ENCODE measurements at places on chromosomes 7 and 10. TPM values are rescaled to one million over a fixed set of nuclear protein-coding genes. Genes with fewer than 3 reads are reported as not detected.

Gene C10orf67
- 0.10 TPM for total RNA-seq

Gene TUBAL3
- total RNA-seq = 0.49 TPM

Gene CTNNA3
- total RNA-seq = not detected

Gene NUTM2B
- 0.27 TPM for total RNA-seq

Gene ASB10
- not detected for total RNA-seq

Gene JAZF1
- total RNA-seq = 6.1 TPM

Gene HOXA11
- total RNA-seq = 0.67 TPM

Gene PON3
- 28.2 TPM for total RNA-seq

Gene LIPM
- total RNA-seq = not detected

Gene MAGI2
- total RNA-seq = 0.40 TPM

Gene CDH23
- 2.0 TPM for total RNA-seq

Gene SNCG
- 12.7 TPM for total RNA-seq

Gene HOXA9
- 0.73 TPM for total RNA-seq

Gene SLC37A3
- total RNA-seq = 28.1 TPM
